ENCODE measurements at places on chromosomes 4 and X.

DNA sequence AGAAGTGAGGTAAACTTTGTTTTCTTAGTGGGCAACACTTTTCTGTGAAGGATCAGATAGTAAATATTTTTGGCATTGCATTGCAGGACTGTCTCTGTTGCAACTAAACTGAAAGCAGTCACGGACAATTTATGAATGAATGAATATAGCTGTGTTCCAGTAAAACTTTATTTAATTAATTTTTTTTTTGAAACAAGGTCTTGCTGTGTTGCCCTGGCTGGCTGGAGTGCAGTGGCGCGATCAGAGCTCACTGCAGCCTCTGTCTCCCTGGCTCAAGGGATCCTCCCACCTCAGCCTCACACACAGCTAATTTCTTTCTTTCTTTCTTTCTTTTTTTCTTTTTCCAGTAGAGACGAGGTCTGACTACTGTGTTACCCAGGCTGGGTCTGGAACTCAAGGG is 15.8 kb downstream of the RBM10 start:
- DNase-seq, result no peak

DNA sequence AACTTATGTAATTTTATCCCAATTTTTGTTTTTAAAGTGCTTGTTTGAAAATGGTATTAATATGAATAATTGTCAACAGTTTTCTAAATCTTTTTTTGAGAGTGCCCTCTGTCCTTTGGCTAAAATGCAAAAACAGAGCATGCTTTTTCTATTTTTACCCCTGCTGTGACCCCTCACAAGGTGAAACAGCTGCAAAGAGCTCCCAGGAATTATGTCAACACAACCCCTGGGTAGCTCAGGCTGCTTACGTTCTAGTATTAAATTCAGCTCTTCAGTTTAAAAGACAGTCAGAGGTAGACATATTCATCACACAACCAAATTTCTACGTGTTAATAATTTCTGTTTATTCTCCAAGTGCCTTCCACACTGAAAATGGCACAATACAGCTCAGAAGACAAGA is 367.5 kb downstream of the PRDM5 start:
- no peak for DNase-seq

GRCh38 chrX:44039556-44039955 is 66.4 kb upstream of the NDP start:
- DNase-seq, result no peak

DNA sequence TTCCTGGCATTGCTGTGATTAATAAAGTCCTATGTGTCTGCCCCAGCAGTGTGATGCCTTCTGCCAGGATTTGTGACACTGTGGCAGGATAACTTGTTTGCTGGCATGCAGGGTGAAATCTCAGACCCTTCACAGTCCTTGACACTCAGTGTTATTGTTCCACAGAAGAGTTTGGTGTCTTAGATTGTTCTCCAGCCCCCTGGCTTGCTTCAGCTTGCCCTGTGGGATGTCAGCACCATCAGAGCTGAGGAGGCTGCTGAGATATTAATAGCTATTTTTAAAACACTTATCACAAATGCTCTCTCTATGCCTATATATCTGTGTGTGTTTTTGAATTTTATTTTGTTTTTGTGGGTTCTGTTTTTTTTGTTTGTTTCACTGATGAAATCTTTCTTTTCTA is 136.9 kb downstream of the TSPAN5 start:
- no peak for DNase-seq

DNA sequence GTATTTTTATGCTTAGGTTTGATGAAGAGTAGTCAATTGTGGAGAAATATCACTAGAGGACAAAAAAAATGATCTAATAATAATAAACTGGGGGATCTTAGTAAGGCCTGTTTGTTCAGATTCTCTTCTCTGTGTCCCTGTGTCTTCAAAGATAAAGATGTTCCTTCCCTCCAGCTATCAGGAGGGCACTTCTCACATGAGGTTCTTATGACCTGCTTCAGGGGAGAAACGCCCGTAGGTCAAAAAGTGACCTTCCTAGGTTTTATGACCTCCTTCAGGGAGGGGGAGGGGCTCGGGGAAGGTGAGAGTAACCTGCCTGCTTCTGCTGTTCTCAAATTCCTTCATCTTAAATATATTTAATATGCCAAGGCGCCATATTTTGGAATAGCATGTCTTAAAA is 89.2 kb upstream of the JADE1 start:
- no peak for DNase-seq

DNA sequence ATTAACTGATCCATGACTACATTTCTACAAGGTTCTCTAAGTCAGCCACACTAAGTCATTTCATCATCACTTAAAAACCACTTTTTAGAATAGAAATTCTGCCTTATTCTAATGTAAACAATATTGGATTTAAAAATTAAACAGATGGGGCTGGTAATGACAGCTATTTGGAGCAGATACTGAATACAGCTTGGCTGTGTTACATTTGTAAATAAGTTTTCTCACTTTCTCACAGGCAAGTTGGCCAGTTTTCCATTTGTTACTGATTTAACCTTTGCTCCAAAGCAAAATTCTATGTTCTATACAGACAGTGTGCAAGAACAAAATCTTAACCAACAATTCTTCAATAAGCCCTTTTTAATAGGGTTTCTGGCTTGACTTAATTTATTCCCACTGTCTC is 370.7 kb downstream of the GRIA2 start:
- no peak for DNase-seq

- no peak for DNase-seq
Observed at GRCh38 chrX:118523920-118524319, 28.3 kb downstream of the DOCK11 start.

GRCh38 chr4:150395872-150396271 is 186.1 kb upstream of the MAB21L2 start:
- DNase-seq, result no peak

- DNase-seq, result no peak
Observed at GRCh38 chrX:11311706-11312105, 18.5 kb downstream of the AMELX start.

GRCh38 chr4:167779280-167779679 is 313.1 kb upstream of the ANXA10 start:
- no peak for DNase-seq

DNA sequence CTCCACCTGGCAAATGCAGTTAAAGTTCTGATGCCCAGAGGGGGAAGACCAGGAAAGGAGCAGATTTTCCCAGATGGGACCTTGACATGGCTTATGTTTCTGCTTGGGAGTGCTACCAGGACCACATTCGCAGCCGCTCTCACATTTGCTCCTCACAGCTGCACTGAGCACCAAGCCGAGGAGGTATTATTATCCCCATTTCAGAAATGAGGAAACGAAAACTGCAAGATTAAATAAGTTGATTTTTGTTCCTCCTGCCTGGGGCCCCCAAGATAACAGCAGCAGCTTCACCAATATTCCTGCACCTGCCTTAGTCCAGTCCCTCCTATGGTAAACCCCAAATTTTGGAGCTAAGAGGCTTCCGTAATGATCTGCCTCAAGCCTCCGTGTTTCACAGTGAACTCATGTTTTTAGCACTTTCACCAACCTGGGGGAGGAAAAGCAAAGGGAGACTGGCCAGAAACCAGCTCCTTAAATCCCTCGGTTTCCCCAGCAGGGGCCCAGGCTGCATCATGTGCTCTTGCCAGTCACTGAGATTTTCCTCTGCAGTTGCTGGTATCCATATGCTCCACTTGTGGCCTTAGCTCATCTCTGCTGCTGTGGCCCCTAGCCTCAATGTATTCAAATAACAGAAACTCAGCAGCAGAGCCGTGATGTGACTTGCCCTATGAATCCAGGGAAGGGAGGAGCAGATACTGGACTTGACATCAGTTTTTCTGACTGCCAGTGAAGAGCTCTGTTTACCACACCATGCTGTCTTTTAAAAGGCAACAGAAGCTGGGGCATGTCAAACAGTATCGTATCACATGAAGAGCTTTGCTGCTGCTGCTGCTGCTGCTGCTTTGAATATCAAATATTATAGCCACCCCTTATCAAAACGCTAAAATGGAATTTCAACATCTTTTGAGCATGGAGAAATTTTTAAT is 95.5 kb upstream of the KLHL13 start:
- DNase-seq, result no peak

- DNase-seq, result no peak
Observed at GRCh38 chr4:122762520-122762919, 30.0 kb downstream of the BBS12 start.

DNA sequence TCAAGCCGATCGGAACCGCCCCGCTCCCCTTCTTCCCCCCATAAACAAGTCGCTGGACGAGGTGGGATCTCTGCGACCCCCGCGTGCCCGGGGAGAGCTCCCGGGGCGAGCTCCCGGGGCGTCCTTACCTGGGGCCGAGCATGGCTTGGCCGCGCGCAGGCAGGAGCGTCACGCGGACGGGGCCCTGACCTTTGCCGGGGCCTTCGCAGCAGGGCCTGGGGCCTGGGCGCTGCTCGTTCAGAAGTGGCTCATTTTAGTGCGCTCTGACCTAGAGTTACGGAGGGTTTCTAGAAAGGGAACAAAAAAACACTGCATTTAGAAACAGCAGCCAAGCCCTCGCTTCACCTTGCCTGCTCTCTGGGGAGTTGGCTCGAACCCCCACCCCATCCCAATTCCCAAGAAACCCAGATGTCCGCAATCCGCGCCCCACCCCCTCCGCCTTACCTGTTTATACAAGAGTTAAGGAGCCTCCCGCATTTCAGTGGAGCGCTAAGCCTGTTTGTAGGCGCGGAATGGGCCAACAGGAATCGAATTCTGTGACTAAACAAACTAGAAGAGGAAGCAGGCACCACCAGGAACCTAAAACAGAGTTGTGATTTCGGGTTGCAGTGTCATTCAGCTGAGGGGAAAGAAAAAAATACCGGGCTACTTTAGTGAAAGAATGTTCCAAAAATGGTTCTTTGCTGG is 814 bp upstream of the RBM47 start:
- no peak for DNase-seq

Measured in AG20443 (cell line).